Cardiac muscle cell (in vitro differentiated cells and primary cell): ENCODE measurements at places on chromosomes 1 and 21. TPM values are rescaled to one million over a fixed set of nuclear protein-coding genes. Genes with fewer than 3 reads are reported as not detected.

The DNASE2B gene
- total RNA-seq: not detected in 2 replicates

The FNDC10 gene
- total RNA-seq: 30.9 and 46.5 TPM in 2 replicates

DNA sequence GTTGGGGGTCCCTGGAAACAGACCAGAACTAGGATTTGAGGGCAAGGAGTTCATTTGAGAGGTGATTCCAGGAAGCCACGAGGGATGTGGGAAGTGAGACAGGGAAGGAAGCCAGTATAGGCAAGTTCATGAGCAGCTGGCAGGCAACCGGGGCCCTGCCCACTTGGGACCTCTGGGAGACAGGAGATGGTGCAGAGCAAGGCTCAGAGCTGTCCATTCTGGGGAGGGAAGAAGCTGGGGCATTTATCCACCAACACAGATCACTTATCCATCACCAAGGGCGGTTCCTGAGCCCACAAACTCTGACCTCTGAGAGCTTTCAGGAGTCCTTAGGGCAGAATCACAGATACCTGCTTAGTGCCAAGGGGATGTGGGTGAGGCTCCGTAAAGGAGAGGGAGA lies 16.8 kb downstream of the EDN2 start:
- DNase-seq: no peak

The PGLYRP4 gene
- not detected in 2 replicates for total RNA-seq

The CD1D gene
- total RNA-seq: 4.6 and 5.4 TPM in 2 replicates

The ANKRD65 gene
- 0.49 and 0.60 TPM in 2 replicates for total RNA-seq

GRCh38 chr1:107572674-107573211 lies 392.2 kb downstream of the VAV3 start:
- no peak for DNase-seq

- DNase-seq: no peak
Observed at GRCh38 chr1:86218859-86219258, 62.3 kb upstream of the COL24A1 start.

The FYB2 gene
- total RNA-seq: 0.14 and 0.48 TPM in 2 replicates

DNA sequence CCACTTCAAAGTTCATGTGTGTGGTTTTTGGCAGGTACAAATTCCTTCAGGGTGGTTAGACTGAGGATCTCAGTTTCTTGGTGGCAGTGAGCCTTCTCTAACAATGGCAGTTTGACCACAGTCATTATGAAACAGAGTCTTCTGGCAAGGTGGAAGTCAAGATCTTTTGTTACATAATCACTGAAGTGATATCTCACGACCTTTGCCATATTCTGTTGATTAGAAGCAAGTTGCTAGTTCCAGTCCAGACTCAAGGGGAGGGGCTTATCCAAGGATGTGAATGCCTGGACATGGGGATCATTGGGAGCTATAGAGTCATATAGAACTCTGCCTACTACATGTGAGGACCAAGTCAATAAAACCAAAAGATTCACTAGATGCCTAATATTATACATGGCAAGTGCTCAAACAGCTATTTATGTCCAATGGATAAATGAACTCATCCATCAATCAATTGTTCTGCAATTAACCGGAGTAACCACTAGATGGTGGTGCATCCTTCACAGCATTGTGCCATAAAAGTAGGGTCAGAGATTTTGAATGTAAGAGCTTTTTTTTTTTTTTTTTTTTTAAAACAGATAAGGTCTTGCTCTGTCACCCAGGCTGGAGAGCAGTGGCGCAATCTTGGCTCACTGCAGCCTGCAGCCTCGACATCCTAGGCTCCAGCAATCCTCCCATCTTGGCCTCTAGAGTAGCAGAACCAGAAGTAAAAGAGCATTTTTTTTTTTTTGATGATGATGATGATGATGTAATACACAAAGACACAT lies 131.9 kb downstream of the CRB1 start:
- peak; percentile 44 for DNase-seq

DNA sequence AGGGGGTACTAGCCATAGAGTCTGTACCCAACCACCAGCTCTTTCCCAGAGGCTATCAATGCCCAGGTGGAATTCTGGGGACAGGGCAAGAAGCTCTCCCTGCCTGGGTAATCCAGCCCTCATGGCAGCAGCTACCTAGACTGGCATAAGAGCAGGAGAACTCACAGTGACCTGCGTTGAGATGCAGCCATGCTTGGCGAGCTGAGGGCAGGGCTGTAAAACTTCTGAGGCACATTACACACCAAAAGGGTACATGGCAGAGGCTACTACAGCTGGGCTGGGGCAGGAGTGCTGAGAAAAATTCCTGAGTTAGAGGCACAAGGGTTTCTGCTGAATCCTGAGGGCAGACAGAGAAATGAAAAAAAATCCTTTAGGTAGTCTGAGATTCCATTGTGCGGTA lies 927.9 kb upstream of the B3GALT2 start:
- DNase-seq: no peak

GRCh38 chr1:1157033-1157365 lies 16.7 kb upstream of the TTLL10 start:
- DNase-seq: no peak

GRCh38 chr1:246781212-246781611 lies 57.0 kb downstream of the SCCPDH start:
- no peak for DNase-seq

GRCh38 chr1:28882009-28882628 lies 32.2 kb upstream of the EPB41 start:
- DNase-seq: peak; percentile 89

The S100A8 gene
- total RNA-seq: 1.9 TPM in 1 of 2 replicates, not detected in the other

The CATSPERE gene
- 0.11 and 1.4 TPM in 2 replicates for total RNA-seq

- no peak for DNase-seq
Observed at GRCh38 chr1:64543831-64544230, 73.9 kb downstream of the CACHD1 start.

DNA sequence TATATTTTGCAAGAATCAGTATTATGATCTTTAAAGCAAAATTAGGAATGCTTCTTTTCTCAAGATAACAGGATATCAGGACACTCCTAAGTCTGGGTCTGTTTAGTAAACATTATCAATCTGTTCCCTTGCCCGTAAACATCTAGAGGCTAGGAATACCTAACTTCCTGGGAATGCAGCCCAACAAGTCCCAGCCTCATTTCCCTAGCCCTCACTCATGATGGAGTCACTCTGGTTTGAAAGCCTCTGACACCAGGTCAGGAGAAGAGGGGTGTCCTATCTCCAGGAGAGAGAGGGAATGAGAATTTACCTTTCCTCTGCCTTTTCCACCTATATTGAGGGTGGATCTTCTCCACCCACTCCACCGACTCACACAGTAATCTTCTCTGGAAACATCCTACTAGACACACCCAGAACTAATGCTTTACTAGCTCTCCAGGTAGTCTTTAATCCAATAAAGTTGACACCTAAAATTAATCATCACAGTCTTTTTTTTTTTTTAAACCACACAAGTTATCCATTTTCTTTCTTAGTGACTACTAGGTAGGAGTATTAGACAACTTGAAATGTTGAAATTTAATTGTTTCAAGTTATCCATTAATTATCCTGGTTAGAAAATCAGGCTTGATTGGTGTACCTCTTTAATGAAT lies 659.3 kb downstream of the USP25 start:
- no peak for DNase-seq

DNA sequence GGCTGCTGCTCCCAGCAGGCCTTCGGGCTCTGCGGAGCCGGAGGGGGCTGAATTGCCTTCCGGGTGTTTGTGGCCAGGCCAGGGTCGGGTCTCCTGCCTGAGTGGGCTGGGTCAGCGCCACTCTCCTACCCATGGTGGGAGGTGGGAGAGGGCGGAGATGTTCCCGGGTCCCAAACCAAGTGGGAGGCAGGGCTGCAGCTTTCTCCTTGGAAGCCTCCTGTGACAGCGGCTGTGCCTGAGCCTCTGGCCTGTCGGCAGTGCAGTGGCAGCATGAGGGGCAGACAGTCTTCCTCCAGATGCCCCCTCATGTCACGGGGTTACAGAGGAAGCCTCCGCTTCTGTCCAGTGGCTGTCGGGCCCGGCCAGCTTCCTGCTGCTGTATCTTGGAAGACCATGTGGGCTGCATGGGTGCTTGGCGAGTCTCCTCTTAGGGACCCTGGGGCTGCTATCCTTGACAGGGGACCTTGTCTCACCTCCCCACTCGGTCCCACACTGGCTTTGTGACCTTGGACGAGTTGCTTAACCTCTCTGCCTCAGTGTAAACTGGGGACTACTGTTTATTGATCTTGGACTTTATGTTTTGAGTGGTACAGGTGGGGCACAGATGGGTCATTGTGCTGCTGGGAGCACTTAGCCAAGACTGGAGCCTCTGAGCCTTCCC lies 4.3 kb downstream of the SKI start:
- DNase-seq: no peak

- DNase-seq: peak; percentile 40
Observed at GRCh38 chr1:185439727-185440415, 122.8 kb upstream of the IVNS1ABP start.

The AMY2B gene
- 19.2 and 50.8 TPM in 2 replicates for total RNA-seq

The NUF2 gene
- 4.5 and 33.7 TPM in 2 replicates for total RNA-seq

DNA sequence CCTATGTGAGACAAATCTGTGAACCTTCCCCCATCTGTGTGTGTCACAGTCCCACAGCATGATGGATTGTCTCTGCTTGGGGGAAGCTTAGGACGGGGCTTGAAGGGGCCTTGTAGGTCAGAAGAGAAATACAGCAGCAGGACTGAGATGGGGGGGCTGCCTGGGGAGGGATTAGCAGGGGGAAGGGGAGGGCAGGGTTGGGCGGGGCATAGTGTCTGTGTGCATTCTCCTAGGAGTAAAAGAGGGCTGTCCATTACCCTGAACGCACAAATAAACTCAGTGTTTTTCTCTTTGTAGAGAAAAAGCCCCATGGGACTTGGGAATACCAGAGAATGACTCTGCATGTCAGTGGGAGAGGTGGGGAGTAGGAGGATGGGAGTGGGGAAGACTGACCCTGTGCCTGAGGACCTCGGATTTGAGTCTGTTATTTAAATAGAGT lies 16.4 kb downstream of the RNF220 start:
- no peak for DNase-seq

DNA sequence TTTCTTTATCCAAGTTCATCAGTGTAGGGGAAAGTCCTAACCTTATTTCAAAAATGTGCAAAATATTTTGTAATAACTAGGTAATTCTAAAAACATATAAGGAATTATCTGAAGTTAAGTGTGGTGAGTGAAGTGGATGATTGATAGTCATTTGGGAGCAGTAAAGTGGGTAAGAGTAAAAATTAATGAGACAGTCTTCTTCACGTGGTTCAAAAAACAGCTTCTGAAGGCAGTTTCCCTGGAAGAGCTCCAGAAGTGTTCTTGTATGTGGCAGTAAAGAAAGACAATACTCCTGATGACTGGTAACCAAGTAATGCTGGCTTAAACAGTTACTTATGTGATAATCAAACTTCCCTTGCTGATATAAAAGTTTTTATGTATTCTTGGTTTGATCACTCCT lies 50.3 kb downstream of the LEPR start:
- DNase-seq: peak; percentile 38

GRCh38 chr1:161739865-161740566 lies 9.6 kb upstream of the DUSP12 start:
- DNase-seq: no peak

GRCh38 chr1:8115031-8115768 lies 89.1 kb upstream of the ERRFI1 start:
- DNase-seq: no peak

The AUNIP gene
- total RNA-seq: 3.0 and 4.4 TPM in 2 replicates

DNA sequence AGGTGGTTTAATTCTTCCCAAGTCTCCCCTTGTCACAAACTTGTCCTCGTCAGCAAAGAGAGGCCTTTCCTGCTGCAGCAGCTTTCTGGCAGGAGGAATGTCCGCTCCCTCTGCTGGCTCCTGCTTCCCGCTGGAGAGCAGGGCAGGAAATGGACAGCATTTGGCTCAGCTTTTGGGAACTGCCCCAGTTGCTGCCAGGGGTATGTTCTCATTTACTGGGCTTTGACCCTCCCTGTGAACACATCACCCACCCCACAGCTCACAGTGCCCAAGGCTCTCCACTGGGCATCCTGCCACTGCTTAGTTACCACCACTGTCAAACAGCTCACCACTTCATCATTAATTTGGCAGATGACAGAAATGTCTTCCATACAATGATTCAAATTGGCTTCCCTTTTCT lies 75.4 kb downstream of the MRPL37 start:
- DNase-seq: peak; percentile 60

- DNase-seq: no peak
Observed at GRCh38 chr21:33115631-33116510, 45.9 kb downstream of the OLIG1 start.

The RHEX gene
- 10.9 and 16.2 TPM in 2 replicates for total RNA-seq

- DNase-seq: no peak
Observed at GRCh38 chr1:209319549-209319948, 264.0 kb upstream of the CAMK1G start.

The OR2L8 gene
- total RNA-seq: not detected in 2 replicates

The ASCL5 gene
- 0.18 and 0.88 TPM in 2 replicates for total RNA-seq

- DNase-seq: no peak
Observed at GRCh38 chr1:205287076-205287475, 34.5 kb downstream of the NUAK2 start.

GRCh38 chr1:7218210-7218832 lies 433.1 kb downstream of the CAMTA1 start:
- peak; percentile 50 for DNase-seq

DNA sequence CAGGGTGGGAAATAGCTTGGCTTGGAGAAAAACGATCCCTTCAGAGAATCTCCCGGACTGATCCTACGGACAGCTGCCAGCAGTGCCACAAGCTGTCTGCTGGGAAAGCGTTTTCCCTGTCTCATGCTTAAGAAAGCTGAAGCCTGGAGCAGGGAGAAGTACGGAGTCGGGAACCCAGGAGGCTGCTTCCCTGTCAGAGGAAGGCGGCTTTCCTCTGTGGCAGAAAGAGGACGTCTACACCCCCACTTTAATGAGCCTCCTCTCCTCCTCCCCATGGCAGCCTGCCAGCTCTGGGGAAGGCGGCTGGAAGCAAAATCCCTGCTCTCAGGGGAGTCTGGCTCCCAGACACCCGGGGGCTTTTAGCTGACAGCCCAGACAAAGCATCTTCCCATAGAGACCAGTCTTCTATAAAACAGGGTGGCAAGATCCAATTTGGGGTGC lies 7.3 kb downstream of the KIF21B start:
- DNase-seq: peak; percentile 44

The CCDC185 gene
- total RNA-seq: not detected in 2 replicates

DNA sequence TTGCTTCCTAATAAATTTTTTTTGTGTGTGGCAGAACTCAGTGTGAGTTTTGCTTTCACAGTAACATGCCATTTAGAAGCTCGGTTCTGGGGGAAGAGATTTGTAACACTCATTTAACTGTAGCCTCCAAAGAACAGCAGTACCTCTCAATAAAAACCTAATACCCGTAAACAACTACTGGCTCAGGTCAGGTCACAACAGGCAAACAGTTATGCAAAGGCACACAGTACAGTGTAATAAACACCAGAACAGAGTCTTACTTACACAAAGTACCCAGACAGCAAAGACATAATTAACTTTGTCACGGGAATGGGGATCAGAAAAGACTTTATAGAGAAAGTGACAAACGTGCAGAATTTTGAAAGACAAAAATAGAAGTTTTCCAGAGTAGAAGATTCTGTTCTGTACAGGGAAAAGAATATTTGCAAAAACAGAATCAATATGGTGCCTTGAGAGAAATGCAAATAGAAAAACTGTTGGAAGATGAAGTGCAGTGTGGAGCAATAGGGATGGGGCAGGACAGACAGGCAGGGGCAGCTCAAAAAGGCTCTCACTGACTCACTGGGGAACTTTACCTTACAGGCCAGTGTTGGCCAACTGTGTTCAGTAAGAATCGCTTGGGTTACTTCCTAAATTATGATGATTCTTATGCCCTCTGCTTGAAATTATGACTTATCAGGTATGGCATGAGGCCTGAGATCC lies 38.8 kb downstream of the EGLN1 start:
- DNase-seq: no peak
